ENCODE measurements at places on chromosomes 3 and 15.

GRCh38 chr3:180401226-180401625, 200.7 kb upstream of the TTC14 start:
- no peak for DNase-seq

DNA sequence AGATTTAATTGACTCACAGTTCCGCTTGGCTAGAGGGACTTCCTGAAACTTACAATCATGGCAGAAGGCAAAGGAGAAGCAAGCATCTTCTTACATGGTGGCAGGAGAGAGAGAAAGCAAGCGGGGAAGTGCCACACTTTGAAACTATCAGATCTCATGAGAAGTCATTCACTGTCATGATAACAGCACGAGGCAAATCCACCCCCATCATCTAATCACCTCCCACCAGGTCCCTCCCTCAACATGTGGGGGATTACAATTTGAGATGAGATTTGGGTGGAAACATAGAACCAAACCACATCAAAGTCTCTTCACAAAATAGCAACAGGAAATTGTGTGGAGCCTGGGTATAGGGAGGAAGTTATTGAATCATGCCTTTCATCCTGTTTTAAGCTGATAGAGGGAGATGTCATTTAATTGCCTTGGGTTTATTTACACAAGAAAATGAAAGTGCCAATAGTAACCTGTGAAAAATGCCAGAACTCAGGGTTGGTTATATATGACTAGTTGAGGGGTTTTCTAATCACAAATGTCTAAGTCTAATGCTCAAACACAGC, 624.8 kb upstream of the LMCD1 start:
- DNase-seq, result no peak

GRCh38 chr15:58240191-58240932, 102.2 kb downstream of the AQP9 start:
- DNase-seq, result no peak

GRCh38 chr15:60793656-60794055, 314.7 kb upstream of the ICE2 start:
- no peak for DNase-seq

DNA sequence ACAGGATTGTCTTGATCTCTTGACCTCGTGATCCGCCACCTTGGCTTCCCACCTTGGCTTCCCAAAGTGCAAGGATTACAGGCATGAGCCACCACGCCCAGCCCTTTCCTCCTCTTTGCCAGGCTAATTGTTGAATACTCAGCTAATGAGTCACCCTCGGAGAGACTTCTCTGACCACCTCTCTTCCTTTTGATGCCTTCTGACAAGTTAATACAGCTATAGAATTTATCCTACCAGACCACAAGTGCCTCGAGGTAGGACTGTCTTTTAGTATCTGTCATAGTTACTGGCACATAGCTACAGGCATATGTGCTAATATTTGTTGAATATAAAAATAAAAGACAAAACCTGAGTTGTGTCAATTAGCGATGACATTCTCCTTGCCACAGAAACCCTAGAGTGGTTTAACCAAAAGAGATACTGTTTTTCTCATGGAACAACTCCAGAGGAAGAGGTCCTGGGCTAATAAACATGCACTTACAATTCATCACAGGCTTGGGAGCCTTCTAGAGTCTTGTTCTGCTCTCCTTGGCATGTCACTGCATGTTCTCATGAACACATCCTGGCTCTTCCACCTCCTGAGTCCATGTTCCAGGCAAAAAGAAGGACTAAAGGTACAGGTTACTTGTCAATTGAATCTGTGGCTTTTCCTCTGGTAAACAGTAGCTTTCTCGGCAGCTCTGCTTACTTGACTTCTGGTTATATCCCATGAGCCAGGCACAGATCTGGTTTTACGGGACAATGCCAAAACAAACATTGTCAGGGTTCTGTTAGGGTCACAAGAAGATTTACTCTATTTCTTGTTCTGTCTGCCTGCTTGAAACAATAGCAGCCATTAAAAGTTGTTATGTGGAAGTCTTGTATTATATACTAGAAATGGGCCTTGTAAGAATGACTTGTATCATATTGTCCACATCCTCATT, 332.3 kb downstream of the THSD4 start:
- DNase-seq, result no peak
